ENCODE measurements at places on chromosomes 3 and 15. TPM values are rescaled to one million over a fixed set of nuclear protein-coding genes. Genes with fewer than 3 reads are reported as not detected.

The GOLGA8Q gene
- total RNA-seq = 1.1 TPM

The EPB42 gene
- total RNA-seq = not detected

The CA12 gene
- total RNA-seq = 133 TPM

The MRPS25 gene
- 18.0 TPM for total RNA-seq

The TARS3 gene
- total RNA-seq = 9.2 TPM

The CAV3 gene
- total RNA-seq = not detected

The GOLGA8O gene
- 0.20 TPM for total RNA-seq

The NPAP1 gene
- not detected for total RNA-seq

The TOP2B gene
- 69.0 TPM for total RNA-seq

The CD96 gene
- total RNA-seq = not detected

The NCKIPSD gene
- total RNA-seq = 18.0 TPM

The ANKUB1 gene
- not detected for total RNA-seq

The PLA2G4E gene
- total RNA-seq = not detected

The BFSP2 gene
- not detected for total RNA-seq

The GHSR gene
- not detected for total RNA-seq

The ACAN gene
- total RNA-seq = not detected

The STAB1 gene
- total RNA-seq = 1.8 TPM

The C3orf49 gene
- not detected for total RNA-seq

The TMEM266 gene
- not detected for total RNA-seq

The ATP1B3 gene
- 46.1 TPM for total RNA-seq

The ARL6IP5 gene
- 65.9 TPM for total RNA-seq

The LRRIQ4 gene
- total RNA-seq = not detected

The FOXB1 gene
- total RNA-seq = not detected

The LRRN1 gene
- total RNA-seq = not detected

The ITIH3 gene
- not detected for total RNA-seq

The POC1A gene
- total RNA-seq = 9.9 TPM

The NSMCE3 gene
- 5.9 TPM for total RNA-seq

The APBA2 gene
- total RNA-seq = 2.3 TPM

The GHRL gene
- total RNA-seq = not detected

The SPTSSB gene
- 0.37 TPM for total RNA-seq

The CCDC39 gene
- not detected for total RNA-seq

The BRK1 gene
- total RNA-seq = 123 TPM

The HRG gene
- not detected for total RNA-seq

The FGF7 gene
- 94.4 TPM for total RNA-seq

The PSTPIP1 gene
- total RNA-seq = 0.37 TPM

The TMEM212 gene
- not detected for total RNA-seq

The ITGB5 gene
- total RNA-seq = 143 TPM

The RBPMS2 gene
- total RNA-seq = under 0.01 TPM

The EXD1 gene
- total RNA-seq = not detected

The ADGRG7 gene
- not detected for total RNA-seq

The LPP gene
- total RNA-seq = 45.7 TPM

The RNF111 gene
- 23.5 TPM for total RNA-seq

The ECT2 gene
- total RNA-seq = 67.4 TPM

The SH2D7 gene
- total RNA-seq = not detected

The ACSBG1 gene
- total RNA-seq = not detected

The CDHR4 gene
- not detected for total RNA-seq

The PIF1 gene
- 16.4 TPM for total RNA-seq

The KLHL40 gene
- not detected for total RNA-seq

The DNAJB8 gene
- total RNA-seq = not detected

The HIGD2B gene
- not detected for total RNA-seq
